Inflammatory macrophage treated with lipopolysaccharide for 1 hour (primary cell): ENCODE measurements at places on chromosomes 16 and 17.

DNA sequence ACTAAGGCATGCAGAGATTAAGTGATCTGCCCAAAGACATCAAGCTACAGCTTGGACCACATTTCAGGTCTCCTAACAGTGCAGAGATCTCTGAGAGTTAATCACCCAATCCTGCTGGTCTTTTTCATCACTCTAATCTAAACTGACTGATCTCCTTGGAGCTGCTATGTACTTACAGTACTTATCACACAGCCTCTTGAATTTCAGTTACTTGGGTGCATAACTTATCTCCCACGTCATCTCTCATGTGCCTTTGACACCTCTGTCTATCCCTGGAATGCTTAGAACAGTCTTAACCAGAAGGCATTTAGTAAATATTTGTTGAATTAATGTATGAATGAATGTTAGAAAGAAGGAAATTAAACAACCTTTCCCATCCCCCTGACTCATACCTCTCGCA, 139.0 kb downstream of the SNX11 start:
- no peak for DNase-seq

- peak; percentile 59 for DNase-seq
Measured at GRCh38 chr17:57747221-57748017, 2.3 kb upstream of the CCDC182 start.

- DNase-seq, result no peak
Measured at GRCh38 chr16:14373406-14373805, 256.7 kb downstream of the PARN start.

GRCh38 chr16:23516366-23517137, 6.3 kb upstream of the GGA2 start:
- no peak for DNase-seq

- DNase-seq, result no peak
Measured at GRCh38 chr17:13200671-13201070, 182.8 kb upstream of the ELAC2 start.

GRCh38 chr17:17985555-17985954, 12.9 kb downstream of the DRC3 start:
- DNase-seq, result no peak

DNA sequence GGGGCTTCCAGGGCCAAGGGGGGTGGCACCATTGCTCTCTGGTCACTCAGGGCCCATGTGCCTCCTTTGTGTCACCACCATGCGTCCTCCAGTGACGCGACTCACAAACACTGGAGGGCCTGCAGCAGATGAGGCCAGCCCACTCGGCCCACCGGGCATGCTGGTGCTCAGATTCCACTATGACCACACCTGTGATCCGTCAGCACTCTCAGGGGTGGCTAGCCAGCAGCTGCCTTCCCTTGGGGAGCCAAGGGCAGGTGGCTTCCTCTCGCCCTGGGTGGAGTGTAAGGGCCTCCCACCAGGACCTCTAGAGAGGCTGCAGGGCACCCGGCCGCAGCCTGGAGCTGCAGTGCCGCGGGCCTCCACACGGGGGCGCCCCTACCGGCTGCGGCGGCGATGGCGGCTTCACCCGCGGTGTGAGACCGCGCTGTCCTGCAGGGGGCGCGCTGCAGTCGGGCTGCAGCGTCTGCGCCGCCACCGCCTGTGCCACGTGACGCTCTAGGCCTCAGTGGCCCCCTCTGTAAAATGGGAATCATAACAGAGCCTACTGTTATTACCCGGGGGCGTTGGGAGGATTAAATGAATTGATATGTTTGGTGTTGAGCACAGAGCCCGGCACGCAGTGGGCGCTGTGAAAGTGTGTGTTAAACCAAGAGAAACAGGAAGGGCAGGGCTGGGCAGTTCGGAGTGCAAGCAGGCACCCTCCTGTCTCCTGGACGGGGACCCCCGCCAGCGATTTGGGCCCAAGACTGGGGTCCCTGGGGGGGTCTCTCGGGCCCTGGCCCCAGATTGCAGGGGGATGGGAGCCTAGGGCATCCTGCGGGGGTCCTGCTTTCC, 192.4 kb upstream of the GSE1 start:
- DNase-seq, result peak; percentile 33

- peak; percentile 87 for DNase-seq
Measured at GRCh38 chr17:49227436-49228261, 2.9 kb downstream of the PHOSPHO1 start.

DNA sequence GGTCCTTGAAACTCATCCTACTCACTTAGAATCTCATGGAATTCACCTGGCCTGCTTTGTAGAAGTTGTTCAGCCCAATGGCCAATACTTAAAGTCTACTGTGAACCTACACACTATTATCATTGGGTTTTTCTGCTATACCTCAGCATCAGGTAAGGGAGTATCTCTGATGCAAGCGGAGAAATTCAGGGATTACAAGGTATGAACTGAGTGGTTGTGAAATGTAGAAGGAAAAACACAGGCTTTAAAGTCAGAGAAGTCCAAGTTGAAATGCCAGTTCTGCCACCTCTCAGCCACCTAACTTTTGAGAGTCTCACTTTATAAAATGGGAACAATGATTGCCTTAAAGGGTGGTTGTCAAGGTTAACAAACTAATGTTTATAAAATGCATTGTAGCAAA, 31.0 kb downstream of the COX11 start:
- no peak for DNase-seq

GRCh38 chr16:86428729-86429517, 81.4 kb upstream of the FOXF1 start:
- DNase-seq, result no peak

DNA sequence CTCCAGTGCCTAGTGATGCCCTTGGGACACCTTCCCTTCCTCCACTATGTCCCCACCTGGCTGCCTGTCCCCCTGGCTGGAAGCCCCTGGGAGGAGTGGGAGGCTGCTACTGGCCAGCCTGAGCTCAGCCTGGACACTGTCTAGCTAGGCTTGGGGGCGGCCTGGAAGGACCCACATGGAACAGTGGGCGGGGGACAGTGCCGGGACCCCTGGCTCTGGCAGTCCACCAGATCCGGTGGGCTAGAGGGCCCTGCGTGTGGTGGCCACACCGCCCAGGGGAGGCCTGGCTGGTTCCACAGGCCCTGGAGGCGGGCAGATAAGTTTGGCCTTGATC, 388.0 kb upstream of the TNRC6C start:
- no peak for DNase-seq

DNA sequence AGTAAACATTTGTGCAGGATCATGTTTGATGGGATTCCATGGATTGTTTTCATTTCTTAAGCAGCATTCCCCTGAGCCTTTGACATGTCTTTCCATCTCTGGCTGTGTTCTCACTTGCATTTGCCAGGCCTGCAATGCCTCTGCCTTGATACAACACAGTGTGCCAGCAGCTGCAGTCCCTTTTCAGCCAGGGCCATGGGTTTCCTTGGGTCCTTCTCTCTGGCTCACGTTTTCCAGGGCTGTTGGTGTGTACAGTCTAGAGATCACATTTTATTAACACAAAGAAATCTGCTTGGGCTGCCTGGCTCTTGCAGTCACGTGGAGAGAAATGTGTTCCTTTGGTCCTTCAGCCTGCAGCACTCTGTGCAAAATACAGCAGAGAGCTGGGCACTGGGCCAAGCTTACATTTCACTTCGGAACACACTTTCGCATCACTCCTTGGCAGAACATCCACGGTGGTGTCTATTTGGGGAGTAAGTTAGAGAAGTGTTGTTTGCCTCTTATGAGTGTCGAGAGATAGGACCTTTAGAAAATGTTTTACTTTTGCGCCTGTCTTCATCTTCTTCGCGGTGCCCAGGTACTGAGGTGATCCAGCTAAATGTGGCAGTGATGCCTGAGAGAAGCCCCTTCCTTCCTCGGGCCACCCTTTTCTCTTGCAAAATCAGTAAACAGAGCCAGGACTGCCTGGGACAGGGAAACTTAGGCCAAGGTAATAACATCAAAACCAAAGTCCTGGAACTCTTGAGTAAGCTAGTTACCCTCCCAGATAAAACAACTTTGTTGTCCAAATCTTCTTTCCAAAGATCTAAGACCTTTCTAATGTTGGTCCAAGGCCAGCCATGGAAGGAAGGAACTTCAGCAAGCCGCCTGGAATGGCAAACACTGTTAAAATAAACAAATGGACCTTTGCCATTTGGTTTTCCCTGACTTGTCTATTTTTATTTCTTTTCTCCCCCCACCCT, 20.9 kb downstream of the HLF start:
- DNase-seq, result no peak

DNA sequence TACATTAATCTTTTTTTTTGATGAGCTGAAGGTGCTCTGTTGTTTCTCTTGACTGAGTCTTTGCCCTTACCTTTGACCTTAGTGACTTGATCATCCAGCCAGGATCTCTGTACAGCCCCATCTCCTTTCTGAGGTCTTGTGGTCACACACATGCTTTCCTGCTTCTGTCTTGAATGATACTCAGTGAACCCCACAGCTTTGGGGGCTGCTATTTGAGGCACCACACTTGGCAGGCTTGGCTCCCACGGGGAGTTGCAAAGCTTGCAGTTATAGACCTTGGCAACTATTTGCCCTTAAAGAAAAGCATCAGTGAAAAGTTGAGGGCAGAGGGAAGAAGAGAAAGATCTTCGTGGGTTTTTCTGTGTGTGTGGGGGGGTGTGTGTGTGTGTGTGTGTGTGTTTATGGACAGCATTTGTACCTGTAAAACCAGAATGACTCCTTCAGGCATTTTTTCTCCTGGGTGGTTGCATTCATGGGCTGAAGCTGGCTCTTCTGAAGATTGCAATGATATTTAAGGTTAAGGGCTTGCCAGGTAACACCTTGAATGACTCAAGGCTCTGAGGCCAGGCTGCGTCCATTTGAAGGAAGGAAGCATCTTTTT, 101.6 kb downstream of the MSI2 start:
- DNase-seq, result no peak

DNA sequence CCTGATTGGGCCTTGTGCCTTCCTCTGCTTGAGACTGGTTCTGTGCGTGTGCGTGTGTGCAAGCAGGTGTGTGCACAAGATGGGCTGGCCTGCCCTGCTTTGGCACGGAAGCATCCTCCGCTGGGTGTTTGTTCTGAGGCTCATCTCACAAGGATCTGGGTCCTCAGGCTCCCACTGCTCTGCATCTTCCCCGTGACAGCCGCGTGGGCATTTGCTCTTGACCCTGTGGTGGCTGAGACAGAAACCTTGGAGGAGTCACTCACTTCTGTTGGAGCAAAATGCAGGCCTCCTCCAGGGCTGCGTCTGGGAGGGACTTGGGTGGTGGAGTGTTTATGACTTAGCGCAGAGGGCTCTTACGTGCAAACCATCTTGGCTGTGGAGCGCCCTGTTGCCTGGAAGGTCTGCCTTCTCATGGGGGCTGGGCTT, 119.2 kb downstream of the RPTOR start:
- no peak for DNase-seq

GRCh38 chr17:17818088-17818526, 18.7 kb downstream of the SREBF1 start:
- DNase-seq, result no peak

- no peak for DNase-seq
Measured at GRCh38 chr17:4154201-4154600, 11.2 kb downstream of the CYB5D2 start.

DNA sequence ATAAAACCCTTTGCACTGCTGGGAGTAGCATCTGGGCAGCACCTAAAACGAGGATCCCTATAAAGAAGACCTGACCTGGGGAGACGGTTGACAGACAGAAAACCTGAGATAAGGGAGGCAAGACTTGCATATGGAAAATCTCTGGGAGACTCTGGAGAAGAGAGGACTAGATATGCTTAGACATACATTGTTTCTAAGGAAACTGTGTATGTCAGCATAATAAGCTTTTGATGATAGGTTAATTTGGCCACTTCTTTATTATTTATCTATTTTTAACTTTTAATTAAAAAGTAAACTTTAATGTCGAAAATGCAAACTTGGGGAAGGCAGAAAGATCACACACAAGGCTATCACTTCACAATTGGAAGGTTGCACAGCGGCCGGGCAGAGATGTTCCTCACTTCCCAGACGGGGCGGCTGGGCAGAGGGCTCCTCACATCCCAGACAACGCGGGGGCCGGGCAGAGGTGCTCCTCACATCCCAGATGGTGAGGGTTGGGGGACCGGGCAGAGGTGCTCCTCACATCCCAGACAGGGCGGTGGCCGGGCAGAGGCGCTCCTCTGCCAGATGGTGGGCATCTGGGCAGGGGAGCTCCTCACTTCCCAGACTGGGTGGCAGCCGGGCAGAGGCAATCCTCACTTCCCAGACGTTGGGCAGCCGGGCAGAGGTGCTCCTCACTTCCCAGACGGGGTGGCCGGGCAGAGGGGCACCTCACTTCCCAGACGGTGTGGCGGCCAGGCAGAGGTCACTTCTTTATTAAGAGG, 64.3 kb upstream of the HS3ST3A1 start:
- no peak for DNase-seq

DNA sequence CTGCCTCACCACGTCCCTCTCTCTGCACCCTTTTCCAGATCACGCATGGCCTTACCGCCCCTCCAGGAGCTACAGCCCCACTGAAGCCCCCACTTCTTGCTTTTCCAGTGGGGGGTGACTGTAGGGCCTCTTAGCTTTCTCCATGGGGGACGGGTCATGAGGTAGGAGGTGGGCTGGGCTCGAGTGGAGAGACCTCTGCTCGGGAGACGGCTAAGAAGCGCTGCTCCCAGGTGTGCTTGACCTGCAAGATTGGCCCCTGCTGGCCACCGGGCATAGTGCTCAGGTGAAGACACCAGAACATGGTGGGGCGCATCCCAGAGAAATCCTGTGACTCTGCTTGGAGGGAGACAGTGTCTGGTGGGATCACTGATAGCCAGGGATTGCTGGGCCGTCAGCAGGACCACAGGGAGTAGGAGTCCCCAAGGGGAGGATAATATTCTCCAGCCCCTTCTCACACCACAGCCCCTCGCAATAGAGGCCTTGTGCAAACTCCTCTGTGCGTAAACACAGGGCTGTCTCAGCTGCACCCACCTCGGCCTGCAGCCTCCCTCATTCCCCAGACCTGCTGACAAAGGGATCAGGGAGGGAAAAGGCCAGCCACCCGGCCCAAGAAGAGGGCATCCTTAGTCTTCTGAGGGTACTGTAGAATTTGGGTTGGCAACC, 8.9 kb upstream of the GALK1 start:
- DNase-seq, result no peak

DNA sequence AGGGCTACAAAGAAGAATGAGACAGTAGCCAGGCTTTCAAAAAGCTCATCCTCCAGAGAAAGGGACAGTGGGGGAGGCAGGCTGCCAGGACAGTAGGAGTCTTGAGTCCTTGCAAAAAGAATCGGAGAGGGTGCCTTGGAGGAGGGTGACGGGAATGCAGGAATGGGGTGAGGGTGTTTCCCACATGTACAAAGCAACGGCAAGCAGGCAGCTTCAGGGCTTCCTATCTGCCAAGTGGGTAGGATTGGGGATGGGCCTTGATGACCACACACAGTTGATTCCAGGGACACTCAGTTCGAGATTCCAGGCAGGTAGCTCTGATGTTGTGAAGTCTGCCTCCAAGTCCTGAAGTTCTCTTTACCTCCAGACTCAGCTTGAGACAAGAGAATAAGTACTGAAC, 54.4 kb downstream of the C17orf67 start:
- DNase-seq, result no peak

GRCh38 chr16:84911486-84912216, 91.9 kb downstream of the CRISPLD2 start:
- DNase-seq, result peak; percentile 86
